ENCODE measurements at places on chromosomes 1 and 21.

DNA sequence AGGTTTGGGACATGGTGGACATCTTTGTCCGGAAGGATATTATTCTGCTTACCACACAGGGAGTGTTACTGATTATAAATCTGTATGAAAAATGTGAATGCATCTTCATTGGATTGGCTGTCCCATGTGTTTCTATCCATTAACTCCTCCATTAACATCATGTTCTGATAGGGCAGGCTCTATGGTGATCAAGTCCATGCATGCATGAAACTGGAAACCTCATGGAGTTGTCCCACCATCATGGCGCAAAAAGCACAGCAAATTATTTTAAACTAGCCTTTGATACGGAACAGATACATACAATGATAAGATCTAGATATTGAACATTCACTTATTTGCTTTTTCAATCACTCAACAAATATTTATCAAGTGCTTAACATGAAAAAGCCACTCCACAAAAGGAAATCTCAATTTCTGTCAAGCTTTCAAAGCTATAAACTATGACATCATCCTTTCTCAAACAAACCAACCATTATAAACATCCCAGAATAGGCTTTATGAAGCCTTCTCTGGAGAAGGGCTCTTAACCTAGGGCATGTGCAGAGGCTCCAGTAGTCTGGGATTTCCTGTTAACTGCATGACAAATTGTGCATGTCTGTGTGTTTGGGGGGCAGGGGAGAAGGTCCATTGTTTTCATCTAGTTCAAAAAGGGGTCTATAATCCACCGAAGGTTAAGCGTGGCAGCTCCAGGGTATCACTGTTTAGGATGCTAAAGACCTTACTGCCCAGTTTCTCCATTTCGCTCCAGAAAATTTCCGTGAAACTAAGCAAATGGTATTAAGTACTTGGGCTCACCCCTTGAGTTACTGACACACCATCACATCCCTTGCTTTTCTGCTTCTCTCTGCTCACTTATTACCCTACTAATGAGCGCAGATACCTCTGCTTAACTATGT lies 46.1 kb downstream of the ADAMTS1 start:
- DNase-seq = no peak

DNA sequence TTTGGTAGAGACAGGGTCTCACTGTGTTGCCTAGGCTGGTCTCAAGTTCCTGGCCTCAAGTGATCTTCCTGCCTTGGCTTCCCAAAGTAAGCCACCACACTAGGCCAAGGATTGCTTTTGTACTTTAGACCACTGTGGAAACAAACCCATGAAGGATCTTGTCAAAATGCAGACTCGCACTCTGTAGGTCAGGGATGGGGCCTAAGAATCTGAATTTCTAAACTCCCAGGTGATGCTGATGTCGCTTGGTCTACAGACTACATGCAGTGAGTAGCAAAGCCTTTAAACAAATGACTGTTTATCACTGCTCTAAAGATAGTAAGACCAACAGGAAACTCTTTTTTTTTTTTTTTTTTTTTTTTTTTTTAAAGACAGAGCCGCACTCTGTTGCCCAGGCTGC lies 54.1 kb upstream of the MUTYH start:
- DNase-seq = no peak

DNA sequence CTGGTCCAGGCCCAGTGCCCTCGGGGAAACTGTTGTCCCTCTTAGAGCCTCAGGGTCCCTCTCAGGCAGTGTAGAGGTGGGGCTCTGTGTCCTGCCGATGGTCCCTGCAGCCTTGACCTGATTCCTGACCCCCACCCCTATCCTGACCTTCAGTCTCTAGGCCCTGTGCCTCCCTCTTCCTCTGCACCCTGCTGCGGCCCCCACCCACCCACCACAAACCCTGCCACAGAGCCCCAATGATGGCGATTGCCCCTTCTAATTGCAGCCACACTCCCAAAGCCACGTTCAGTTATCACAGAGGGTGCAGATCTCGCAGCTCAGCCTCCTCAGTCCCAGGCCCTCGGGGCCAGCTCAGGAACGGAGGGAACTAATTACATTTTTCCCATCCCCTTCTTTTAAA lies 99.7 kb downstream of the PAX7 start:
- no peak for DNase-seq

DNA sequence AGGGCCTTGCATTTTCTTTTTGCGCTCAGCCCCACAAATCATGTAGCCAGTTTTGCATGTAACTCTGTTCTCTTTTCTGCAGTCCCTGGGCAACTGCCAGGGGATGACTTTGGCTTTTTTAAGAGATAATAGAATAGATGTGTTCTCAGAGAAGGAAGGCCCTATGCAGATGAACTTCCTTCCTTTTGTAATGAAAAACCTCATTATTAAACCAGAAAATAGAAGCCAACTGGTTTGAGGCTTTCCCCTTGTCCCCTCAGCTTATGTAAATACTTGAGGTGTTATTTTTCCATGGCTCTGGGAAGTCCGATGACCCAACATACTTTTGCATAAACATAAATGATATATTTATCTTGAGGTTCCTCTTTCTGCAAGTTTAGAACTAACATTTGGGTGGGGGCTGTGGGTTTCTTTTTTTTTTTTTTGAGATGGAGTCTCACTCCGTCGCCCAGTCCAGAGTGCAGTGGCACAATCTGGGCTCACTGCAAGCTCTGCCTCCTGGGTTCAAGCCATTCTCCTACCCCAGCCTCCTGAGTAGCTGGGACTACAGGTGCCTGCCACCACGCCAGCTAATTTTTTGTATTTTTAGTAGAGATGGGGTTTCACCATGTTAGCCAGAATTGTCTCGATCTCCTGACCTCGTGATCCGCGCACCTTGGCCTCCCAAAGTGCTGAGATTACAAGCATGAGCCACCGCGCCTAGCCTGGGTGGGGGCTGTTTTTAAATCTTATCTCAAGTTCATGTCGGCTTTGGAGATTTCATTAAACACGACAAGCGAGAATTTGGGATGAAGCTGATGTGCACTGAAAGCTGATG lies 14.4 kb upstream of the FCRL5 start:
- no peak for DNase-seq

GRCh38 chr21:38219049-38219628 lies 37.7 kb upstream of the KCNJ15 start:
- peak; percentile 82 for DNase-seq

- DNase-seq = no peak
Measured at GRCh38 chr1:90824551-90824950, 107.4 kb upstream of the BARHL2 start.

GRCh38 chr1:209062081-209062620 lies 521.4 kb upstream of the CAMK1G start:
- no peak for DNase-seq

GRCh38 chr1:214425101-214425500 lies 126.3 kb downstream of the PTPN14 start:
- no peak for DNase-seq

GRCh38 chr21:39715804-39716397 lies 29.1 kb upstream of the IGSF5 start:
- peak; percentile 5 for DNase-seq

- DNase-seq = no peak
Measured at GRCh38 chr1:46173361-46173856, 1.5 kb upstream of the TSPAN1 start.

- no peak for DNase-seq
Measured at GRCh38 chr1:183966487-183966886, 71.0 kb downstream of the COLGALT2 start.

GRCh38 chr1:58392083-58392482 lies 154.4 kb downstream of the OMA1 start:
- DNase-seq = no peak

DNA sequence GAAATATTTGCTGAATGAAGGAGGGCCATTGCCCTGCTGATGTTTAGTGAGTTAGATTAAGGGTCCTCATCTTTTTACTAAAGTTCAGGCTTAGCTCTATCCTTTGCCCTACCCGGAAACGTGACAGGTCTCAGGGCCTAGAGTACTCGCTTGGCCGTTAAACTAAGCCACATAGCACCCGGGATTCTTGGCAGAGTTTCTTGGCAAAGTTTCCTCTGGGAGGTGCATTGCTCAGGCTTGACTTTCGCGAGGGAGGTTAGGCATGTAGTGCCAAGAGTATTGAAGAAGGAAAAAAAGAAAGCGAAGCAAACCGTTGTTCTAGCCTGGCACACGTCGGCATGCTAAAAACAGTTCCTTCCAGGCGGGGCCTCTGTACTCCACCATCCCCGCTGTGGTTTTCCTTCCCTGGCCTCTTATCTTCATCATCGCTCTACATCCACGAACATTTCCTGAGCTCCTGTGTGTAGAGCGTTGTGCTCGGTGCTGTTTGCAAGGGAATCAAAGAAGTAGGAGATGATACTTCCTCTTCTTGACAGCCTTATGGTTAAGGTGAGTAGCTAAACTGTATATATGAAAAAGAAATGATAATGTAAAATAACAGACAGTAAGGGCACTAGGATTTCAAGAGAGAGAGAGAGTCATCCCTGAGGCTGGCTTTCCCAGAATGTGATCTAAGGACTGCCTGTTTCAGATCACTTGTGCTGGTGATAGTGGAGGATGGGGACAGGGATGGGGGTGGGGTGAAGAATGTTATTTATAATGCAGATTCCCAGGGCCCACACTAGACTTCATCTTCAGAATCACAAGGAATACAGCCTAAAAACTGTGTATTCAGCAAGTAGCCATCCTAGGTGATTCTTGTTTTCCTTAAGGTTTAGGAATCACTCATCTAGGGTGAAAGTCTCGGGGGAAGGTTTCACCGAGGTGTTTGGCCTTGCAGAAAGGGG lies 18.8 kb downstream of the RNF220 start:
- DNase-seq = no peak

DNA sequence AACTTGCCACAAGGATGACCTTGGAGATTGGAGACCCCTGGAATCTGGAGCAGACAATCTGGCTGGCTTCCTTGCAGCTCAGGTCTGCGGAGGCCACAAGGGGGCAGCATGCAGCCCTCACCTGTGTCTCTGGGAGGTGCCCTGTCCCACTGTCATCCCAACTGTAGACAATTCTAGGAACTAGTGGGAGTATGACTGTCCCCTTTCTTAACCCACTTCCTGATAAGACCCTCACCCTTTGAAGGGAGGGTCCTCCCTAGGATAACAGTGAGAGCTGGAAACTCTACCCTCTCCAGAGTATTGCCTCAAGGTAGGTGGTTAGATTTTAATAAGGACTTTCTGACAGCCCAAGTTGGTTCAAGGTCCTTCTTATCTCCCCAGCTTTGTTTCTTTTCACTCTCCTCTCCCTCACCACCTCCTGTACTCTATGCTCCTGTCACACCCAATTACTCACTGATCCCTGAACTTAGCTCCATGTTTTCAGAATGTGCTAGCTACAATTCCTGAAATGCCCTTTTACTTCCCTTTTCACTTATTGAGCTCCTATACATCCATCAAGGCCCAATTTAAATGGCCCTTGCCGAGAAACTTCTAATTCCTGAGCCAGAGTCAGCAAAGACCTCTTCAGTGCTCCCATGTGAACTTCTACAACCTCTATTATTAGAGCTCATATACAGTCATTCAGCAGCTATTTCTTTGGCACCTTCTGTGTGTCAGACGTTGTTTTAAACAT lies 9.2 kb upstream of the KCNQ4 start:
- peak; percentile 38 for DNase-seq

GRCh38 chr21:15208786-15209185 lies 144.0 kb upstream of the NRIP1 start:
- no peak for DNase-seq

- no peak for DNase-seq
Measured at GRCh38 chr1:67573311-67573872, 111.6 kb upstream of the GADD45A start.

GRCh38 chr1:158037866-158038359 lies 44.5 kb downstream of the KIRREL1 start:
- DNase-seq = no peak

- DNase-seq = no peak
Measured at GRCh38 chr1:244710474-244711062, 57.6 kb downstream of the DESI2 start.

DNA sequence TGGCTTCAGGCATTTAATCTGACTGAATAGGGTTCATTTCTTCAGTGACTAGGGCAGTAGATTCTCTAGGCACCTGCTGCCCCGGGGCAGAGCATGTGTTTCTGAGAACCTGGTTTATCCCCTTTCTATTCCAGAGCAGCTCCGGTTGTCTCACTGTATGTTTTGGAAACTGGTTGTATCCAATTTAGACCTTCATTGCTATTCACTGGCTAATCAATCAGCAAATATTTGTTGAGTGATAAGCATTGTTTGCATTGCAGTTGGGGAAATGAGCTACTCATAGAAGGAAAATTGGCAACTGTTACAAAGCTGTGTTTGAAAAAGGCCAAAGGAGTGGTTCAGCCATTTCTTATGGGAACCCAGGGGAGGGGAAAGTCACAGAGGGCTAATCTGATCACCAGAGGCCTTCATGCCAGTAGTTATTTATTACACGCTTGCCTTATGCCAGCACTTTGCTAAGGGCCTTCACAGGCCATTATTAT lies 2.9 kb downstream of the QSOX1 start:
- no peak for DNase-seq

DNA sequence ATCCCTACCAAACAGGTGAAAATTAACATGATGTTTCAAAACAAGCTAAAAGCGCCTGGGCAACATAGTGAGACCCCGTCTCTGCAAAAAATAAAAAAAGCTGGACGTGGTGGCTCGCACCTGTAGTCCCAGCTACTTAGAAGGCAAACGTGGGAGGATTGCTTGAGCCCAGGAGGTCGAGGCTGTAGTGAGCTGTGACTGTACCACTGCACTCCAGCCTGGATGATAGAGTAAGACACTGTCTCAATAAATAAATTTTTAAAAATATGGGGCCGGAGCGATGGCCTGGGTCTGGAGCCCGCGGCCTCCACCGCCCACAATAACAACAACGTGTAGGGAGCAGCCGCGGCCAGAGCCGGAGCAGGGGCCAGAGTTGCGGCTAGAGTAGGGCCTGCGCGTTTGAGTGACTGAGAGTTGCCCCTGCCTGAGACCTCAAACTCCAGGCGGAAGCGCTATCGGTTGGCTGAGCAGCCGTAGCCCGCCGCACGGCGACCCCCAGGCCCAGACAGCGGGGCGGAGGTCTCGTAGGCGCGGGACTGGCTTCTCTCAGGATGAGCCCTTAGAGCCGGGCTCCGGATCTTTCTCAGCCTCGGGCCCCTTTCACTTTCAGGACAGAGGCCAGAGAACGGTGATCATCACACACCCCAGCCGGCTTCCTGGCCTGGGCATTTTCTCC lies 41.4 kb downstream of the ZMYM1 start:
- no peak for DNase-seq

- DNase-seq = peak; percentile 78
Measured at GRCh38 chr21:20108976-20109540, 889.2 kb upstream of the NCAM2 start.

GRCh38 chr21:34884346-34884929 lies 164.7 kb downstream of the RUNX1 start:
- no peak for DNase-seq
